Kidney capillary endothelial cell (primary cell): ENCODE measurements at places on chromosomes 3 and 15.

- no peak for DNase-seq
These were observed 359.4 kb downstream of the VPS13C start for GRCh38 chr15:61700803-61701202.

- DNase-seq = peak; percentile 0
These were observed 87.0 kb downstream of the SV2B start for GRCh38 chr15:91186904-91187656.

- DNase-seq = no peak
These were observed 41.3 kb downstream of the NECTIN3 start for GRCh38 chr3:111112913-111113312.

DNA sequence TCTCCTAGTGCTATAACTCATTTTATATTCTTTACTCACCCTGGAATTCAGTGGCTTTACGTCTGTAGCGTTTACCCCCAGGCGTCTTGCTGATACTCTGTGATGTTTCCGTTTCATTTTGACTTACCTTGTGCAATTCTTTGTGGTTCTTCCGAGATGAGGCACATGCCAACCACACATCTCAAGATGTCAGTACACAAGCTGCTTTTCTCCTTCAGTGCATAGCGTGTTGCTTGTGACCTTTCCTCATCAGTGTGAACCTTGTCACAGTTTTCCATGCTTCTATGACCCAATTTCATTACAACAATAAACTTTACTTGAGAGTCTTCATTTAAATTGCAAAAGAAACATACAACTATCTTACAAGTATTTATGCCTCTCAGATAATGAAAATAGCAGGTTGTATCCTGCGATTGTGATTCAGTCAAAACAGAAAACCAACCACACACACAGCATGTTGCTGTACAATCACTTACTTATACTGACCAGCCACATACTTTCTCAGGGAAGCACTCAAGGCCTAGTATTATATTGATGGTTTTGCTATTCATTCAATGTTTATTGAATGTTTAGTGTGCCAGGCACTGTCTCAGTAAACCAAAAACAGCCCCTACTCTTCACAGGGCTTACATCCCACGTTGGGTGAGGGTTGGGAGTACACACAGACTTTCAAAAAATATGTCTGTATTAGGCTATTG, 4.6 kb upstream of the TBL1XR1 start:
- DNase-seq = no peak

GRCh38 chr3:170330366-170330765, 27.1 kb upstream of the SKIL start:
- no peak for DNase-seq

DNA sequence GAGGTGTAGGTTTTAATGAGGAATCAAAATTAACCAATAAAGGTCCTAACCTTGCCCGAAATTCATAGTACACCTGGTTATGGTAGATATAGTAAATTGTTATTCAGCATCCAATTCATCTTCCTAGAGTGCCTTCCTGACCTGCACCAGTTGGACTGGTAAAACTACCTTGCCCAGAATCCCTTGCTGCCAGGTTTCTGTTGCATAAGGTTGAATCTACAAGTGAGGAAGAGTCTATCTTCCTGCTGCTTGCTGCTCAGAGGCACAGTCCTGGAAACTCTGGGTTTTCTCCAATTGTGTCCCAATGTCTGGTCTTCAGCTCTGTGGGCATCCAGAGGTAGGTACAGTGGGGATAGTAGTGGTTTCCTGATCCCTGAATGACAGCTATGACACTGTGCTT, 17.3 kb downstream of the CCDC54 start:
- no peak for DNase-seq

DNA sequence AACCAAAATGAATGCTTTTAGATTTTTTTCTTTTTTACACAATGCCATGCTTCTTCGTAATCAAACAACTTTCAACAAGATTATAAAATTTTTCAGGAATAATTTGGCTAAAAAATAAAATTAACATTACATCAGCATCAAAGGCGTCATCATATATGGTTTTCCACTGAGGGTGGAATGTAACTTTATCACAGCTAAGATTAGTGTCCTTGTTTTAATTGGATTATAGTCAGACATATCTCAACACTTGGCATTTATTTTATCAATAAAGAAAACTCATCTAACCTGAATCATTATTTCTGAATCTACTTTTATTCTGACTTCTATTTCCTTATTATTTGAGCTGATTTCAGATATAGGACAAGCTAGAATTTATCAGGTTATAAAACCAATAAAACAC, 1.6 kb downstream of the NRG4 start:
- no peak for DNase-seq

GRCh38 chr15:98150084-98150483, 189.6 kb downstream of the ARRDC4 start:
- DNase-seq = no peak

DNA sequence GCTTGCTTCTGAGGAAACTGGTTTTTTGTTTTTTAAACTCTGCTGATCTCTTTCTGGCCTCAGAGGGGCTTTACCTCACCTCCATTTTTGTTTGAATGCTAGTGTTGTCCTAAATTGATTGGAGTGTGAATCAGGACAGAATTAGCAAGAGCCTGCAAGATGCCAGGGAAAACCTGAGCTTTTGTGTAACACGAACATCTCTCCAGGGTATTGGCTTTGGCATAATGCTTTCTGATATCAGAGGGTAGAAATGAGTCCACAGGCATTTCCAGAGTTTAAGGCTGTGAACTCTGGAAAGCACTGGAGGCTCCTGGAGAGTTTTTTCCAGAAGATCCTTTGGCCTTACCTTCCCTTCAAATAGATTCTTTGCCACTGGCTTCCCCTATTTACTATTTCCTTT, 87.1 kb downstream of the WDR76 start:
- DNase-seq = no peak

DNA sequence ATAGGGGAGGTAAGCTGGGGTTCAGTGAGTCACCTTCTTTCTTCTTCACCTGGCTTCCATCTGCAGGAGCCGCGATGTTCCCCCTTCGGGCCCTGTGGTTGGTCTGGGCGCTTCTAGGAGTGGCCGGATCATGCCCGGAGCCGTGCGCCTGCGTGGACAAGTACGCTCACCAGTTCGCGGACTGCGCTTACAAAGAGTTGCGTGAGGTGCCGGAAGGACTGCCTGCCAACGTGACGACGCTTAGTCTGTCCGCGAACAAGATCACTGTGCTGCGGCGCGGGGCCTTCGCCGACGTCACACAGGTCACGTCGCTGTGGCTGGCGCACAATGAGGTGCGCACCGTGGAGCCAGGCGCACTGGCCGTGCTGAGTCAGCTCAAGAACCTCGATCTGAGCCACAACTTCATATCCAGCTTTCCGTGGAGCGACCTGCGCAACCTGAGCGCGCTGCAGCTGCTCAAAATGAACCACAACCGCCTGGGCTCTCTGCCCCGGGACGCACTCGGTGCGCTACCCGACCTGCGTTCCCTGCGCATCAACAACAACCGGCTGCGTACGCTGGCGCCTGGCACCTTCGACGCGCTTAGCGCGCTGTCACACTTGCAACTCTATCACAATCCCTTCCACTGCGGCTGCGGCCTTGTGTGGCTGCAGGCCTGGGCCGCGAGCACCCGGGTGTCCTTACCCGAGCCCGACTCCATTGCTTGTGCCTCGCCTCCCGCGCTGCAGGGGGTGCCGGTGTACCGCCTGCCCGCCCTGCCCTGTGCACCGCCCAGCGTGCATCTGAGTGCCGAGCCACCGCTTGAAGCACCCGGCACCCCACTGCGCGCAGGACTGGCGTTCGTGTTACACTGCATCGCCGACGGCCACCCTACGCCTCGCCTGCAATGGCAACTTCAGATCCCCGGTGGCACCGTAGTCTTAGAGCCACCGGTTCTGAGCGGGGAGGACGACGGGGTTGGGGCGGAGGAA, 2.6 kb downstream of the ISLR2 start:
- DNase-seq = no peak

DNA sequence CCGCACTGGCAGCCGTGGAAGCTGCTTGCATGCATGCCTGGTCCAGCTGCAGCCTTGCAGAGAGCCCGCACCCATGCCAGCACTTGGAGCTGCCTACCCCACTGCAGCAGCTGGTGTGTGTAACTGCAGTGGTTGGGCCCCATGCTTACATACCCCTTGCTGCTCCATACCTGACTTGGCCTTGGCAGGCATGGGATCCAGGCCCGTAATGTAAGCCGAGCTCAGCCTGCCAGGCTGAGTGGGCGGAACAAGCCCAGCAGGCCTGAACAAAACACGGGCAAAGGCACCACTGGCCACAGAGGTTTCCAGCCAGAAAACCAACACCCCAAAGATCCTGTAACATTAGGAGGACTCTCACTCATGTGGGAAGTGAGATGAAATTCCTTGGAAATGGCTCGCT, 48.3 kb downstream of the SLC6A20 start:
- no peak for DNase-seq

GRCh38 chr3:42014921-42015533, 53.1 kb upstream of the ULK4 start:
- no peak for DNase-seq

- peak; percentile 92 for DNase-seq
These were observed 18.6 kb downstream of the PLD1 start for GRCh38 chr3:171791692-171792076.

DNA sequence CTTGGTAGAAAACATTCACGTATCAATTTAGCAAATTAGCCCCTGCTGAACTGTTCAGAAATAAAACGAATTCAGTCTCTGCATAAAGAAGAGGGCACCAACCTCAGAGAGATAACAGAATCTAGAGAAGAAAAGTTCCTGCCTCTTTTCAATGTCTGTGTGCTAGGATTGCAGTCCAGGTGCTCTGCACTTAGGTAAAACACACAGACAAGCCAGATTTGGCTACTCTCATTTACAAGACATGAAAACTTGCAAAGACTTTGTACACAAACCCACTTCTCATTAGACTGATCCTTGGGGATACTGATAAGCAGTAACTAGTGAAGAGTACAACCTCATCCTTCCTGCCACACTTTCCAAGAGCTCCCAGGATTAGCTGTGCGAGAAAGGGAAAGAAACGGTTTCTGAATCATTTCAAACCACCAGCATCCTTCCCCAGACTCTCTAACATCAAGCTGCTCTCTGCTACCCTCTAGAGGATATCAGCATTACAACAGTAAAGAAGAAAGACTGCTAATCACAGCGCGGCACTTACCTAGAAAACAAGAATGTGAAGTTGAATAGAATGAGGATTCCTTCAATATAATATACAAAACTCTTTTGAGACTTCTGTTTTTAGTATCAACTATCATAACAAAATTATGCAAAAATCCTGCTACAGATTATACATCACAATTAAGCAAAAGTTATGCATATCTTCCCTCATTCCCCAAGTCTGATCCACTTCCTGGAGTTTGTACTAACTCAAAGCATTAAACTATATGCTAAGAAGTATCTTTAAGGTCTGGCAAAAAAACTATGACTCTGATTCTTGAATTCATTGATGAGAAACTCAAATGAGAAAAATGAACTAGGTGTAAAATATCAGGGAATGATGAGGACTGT, 306.4 kb downstream of the MAGI1 start:
- peak; percentile 73 for DNase-seq

- DNase-seq = no peak
These were observed 50.9 kb upstream of the FSIP1 start for GRCh38 chr15:39833515-39833981.

GRCh38 chr3:100602506-100603444, 6.6 kb upstream of the ADGRG7 start:
- peak; percentile 2 for DNase-seq

DNA sequence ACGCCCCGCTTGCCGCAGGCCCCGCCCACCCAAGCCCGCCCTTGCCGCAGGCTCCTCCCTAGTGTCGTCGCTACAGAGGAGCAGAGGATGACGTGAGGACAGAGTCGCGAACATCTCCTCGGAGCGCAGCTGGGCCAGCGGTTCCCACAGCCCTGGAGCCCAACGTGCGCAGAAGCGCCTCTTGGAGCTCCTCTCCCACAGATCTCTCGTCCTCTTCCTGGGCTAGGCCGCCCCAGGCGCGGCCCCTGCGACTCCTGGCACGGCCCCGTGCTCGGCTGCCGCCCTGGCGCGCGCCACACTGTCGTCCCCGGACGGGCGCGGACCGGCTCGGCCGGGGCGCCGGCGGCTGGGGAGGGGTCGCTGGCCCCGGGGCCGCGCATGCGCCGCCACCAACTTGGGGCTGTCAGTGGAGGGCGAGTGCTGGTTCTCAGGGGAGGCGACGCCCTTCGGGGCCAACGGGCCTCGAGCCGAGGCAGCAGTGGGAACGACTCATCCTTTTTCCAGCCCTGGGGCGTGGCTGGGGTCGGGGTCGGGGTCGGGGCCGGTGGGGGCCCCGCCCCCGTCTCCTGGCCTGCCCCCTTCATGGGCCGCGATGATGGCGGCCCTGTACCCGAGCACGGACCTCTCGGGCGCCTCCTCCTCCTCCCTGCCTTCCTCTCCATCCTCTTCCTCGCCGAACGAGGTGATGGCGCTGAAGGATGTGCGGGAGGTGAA, at the start of gene TRPC1:
TRPC1 (plus strand) TSS at position 67 of the 714 bp plus-strand sequence; CDS start at position 593, 526 bp downstream.
- peak; percentile 59 for DNase-seq

DNA sequence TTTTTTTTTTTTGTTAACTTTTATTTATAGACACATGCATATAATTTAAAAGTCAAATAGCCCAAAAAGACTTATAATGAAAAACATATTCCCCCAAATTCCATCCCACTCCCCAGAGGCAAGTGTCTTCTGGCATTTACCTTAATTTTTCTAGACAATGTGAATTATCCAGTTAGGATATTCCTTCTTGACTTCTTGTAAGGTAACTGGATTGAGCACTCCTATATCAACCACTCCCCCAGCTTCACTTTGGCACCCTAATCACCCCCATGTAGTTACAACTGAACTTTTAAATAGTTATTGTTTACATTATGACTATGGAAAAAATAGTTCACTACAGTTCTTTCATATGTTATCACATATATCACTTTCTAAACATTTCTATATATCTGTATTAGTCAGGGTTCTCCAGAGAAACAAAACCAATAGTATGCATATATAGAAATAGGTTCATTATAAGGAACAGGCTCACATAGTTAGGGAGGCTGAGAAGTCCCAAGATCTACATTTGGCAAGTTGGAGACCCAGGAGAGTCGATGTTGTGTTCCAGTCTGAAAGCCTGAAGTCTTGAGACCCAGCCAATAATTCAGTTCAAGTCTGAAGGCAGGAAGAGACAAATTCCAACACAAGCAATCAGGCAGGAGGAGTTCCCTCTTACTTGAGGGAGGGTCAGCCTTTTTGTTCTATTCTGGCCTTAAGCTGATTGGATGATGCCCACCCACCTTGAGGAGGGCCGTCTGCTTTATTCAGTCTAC, 175.8 kb downstream of the THSD4 start:
- no peak for DNase-seq

DNA sequence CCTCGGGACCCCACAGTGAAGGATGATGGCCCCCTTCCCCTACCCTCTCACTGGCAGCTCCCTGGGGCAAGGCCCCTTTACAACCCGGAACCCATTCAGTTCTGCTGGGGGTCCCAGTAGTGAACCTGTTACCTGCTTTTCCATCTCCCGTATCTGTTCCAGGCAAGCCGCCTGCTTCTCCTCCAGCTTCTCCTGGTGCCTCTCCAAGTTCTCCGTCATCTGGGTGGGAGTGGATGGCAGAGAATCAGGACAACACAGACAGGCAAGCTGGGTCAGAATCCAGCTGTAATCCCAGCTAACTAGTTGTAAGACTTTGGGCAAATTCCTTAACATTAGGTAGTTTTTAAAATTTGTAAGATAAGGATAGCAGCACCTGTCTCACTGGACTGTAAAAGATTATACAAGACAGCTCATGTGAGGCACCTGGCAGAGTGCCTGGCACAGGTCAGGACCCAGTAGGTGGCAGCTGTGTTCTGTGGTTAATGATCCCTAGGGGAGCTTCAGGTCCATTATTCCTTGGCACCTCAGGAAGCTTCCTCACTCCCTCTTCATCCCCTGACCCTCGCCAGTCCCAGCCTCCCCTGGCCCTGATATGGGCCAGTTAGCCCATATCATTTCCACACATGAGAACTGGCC, 6.4 kb upstream of the ANKRD63 start:
- DNase-seq = no peak
